Effector CD8-positive, alpha-beta T cell (primary cell): ENCODE measurements at places on chromosomes 7 and 10.
A peak's percentile ranks its signal among the peaks of the same experiment; 100 is the strongest.

DNA sequence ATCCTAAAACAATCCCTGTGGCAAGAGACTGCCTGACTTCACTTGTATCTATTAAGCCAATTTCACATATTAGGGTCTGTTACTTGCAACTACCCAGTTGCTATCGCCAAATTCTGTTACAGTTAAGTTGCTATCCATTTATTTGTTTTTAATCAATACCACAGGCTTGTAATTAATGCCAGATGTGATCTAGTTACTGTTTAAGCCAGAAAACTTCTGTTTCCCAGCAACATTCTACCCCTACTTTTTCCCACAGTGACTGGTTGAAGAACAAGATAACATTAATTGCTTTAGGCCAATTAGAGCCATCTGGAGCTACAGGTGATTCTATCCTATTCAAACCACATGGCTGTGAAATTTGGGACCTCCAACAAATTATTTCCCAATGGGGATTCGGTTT lies 131.3 kb downstream of the ALOX5 start:
- no peak for DNase-seq

- DNase-seq: no peak
These were observed 9.0 kb downstream of the ADGRA1 start for GRCh38 chr10:133096616-133097269.

DNA sequence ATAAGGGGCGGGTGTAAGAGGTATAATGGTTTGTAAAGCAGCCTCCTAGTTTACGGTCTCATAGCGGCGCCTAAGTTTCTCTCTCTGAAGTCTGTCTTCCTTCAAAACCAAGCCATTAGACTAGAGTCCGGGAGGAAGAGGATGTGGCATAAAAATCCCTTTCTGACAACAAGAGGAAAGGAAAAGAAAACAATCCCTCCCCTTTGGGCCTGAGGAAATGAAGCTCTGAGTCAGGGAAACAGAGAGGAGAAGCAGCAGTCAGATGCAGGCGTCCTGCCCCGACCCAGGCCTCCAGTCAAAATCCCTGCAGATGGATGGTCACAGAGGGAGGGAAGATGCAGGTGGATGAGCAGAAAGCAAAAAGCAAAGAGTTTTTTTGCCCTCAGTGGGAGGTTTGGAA lies 23.7 kb downstream of the PARP12 start:
- no peak for DNase-seq

DNA sequence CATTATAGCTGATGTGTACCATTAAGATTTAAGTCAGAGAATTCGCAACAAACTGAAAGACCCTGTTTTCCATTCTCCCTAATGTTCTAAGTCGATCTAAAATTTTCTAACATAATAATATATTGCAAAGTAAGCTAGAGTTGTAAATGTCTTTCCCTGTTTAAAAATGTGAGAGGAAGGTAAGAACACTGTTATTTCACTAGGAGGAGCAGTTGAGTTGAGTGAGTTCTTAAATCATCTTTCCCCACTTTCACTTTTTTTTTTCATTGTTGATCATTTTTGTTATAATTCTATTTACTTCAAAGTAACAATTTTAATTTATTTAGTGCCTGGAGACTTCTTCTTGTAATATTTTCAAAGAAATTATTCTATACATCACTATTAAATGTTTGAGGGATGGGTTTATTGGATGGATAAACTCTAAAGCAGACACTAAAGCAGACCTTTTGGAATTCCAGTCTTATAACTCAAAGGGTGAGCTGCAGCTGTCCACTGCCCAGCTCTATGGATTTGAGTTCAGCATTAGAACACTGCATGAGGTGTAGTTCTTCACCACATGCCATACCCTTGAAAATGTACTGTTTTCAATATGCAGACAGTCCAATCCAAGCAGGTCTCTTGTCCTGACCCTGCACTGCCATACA lies 181.3 kb upstream of the FZD1 start:
- no peak for DNase-seq

- no peak for DNase-seq
These were observed 423.6 kb downstream of the DGKB start for GRCh38 chr7:14478834-14479510.

- no peak for DNase-seq
These were observed 24.5 kb upstream of the EEPD1 start for GRCh38 chr7:36128448-36129047.

- DNase-seq: no peak
These were observed 197.2 kb upstream of the FRMD4A start for GRCh38 chr10:14527915-14528314.

DNA sequence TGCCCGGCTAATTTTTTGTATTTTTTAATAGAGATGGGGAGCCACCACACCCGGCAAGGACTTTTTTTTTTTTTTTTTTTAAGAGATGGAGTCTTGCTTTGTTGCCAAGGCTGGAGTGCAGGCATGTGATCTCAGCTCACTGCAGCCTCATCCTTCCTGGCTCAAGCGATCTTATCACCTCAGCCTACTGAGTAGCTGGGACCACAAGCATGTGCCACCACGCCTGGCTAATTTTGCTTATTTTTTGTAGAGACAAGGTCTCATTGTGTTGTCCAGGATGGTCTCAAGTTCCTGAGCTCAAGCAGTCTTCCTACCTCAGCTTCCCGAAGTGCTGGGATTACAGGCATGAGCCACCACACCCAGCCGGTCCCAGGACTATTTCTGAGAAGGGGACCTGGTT lies 9.3 kb upstream of the MCU start:
- no peak for DNase-seq

GRCh38 chr7:46080595-46081159 lies 159.6 kb upstream of the IGFBP3 start:
- no peak for DNase-seq

- DNase-seq: no peak
These were observed 126.5 kb downstream of the DOCK4 start for GRCh38 chr7:112079673-112080072.

- no peak for DNase-seq
These were observed 46.9 kb downstream of the JAKMIP3 start for GRCh38 chr10:132112611-132113010.

- no peak for DNase-seq
These were observed 148.1 kb upstream of the CELF2 start for GRCh38 chr10:10869592-10869991.

DNA sequence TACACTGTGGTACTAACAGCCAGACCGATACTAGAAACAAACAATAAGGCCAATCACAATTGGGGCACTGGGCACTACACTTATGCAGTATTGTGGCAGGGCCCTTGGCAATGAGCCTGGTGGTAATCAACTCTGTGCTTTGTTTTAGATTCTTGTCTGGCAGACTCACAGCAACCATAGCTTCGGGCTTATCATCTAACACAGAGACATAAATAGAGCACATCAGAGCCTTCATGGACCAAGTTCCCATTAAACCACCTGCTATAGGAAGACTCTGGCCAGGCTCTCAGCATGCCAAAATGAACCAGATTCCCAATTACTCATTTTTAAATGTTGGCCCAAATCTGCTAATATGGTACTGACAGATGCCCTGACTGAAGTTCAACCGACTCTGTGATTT lies 218.6 kb downstream of the DGKI start:
- DNase-seq: no peak

GRCh38 chr10:101467286-101467770 lies 113.4 kb downstream of the BTRC start:
- DNase-seq: peak; percentile 2

GRCh38 chr10:80632742-80633141 lies 95.0 kb downstream of the SH2D4B start:
- no peak for DNase-seq
